ENCODE measurements at places on chromosomes 3 and 15. TPM values are rescaled to one million over a fixed set of nuclear protein-coding genes. Genes with fewer than 3 reads are reported as not detected.

- DNase-seq = no peak
These were observed 30.6 kb upstream of the FAM107A start for GRCh38 chr3:58607816-58608215.

DNA sequence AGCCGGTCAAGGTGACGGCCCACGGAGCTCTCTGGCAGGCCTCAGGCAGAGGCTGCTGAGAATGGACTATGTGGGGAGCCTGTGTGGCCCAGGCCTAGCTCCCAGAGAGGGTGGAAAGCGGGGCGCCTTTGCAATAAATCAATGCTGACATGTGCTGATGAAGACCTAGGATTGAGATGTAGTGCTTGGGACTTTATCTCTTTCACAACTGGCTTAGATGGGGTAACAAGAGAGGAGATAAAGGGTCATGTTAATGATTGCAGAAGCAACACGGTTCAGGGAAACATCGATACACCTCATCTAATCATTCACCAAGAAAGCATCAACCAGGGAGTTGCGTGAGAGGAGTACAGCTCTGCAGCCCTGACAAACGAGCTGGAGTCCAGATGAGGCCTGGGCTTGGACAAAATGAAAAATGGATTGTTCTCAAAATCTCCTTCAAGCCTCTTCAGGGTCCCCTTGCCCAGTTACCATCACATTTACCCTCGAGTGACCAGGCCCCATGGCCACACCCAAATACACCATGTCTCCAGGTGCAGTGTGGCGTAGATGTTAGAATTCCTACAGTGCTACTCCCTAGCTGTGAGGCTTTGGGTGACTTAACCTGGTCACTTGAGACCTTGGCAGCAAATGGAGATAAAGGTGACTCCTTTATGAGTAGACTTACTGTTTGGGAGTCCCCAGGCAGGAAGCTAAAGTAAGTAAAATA is 146.4 kb upstream of the LIPC start:
- no peak for DNase-seq

GRCh38 chr3:99442599-99442998 is 195.8 kb upstream of the COL8A1 start:
- DNase-seq = no peak

DNA sequence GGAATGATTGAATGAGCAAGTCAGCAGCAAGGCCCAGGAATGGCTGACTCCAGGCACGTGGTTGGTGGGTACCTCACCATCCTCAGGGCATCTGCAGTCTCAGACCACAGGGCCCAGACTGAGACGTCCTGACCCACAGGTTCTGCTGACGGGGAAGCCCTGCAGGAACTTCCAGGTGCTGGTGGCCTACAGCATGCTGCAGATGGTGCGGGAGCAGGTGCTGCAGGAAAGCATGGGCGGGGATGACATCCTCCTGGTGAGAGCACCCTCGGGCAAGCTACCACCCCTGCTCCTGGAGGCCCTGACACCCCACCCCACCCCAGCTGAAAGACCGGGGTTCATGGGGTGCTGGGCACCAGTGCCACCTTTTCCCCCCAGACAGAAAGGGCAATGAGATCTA is 14.1 kb downstream of the TBC1D21 start:
- DNase-seq = peak; percentile 10

DNA sequence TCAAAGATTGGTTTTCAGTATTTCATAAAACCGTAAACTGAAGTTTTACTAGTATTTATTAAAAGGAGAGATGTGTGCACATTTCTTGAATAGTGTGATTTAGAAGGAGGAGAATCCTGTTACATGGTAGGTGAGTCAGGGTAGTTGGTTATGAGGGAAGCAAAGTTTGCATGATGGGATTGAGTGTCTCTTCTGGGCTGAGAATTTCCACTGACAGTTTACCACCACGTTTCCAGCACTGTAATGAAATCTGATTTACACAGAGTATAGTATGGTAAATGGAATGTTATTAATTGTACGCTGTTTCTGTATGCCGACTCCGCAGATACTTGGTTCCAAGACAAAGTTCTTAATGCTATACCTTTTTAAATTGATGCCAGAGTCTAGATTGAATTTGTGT is 1.6 kb downstream of the NECTIN3 start:
- DNase-seq = no peak

DNA sequence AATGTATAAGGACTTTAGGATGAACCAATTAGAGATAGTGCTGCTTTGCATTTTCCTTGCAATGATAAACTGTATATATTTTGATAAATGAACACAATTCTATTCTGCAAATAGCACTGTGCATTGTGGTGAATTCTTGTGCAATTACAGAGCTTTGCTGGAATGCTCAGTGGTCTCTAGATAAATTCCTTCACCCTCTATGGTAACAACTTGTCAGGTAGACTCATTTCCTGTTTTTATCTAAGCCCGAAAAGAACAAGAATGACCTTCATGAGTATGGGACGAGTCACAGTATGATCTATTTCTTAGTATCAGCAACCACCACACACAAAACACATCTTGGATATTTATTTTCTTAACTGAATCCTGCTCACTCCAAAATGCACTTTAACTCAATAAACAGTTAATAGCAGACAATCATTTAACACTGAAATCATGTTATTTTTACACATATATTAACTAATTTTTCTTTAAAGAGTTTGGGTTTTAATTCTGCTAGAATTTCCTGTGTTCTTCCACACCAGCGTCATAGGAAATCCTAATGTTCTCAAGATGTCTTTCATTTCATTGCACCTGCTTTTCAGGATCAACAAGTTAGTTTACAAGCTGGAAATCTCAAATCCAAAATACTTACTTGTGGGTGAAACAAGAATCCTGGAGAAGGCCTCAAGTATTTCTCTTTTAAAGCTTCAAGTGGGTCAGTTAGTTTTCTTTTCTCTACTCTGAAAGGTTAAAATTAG is 551.2 kb downstream of the MECOM start:
- DNase-seq = no peak

- DNase-seq = no peak
These were observed 512.3 kb downstream of the ZNF385D start for GRCh38 chr3:21238661-21239060.

- no peak for DNase-seq
These were observed 56.9 kb upstream of the GOLGA6L2 start for GRCh38 chr15:23503980-23504379.

- no peak for DNase-seq
These were observed 169.2 kb downstream of the ROBO1 start for GRCh38 chr3:79598594-79598993.

The CTDSPL gene
- total RNA-seq = 75.5 TPM

The IGSF10 gene
- total RNA-seq = 1.8 TPM

- DNase-seq = no peak
These were observed 640.7 kb downstream of the EDEM1 start for GRCh38 chr3:5828251-5828650.

The PXYLP1 gene
- total RNA-seq = 11.3 TPM

GRCh38 chr3:69987833-69988232 is 11.7 kb upstream of the SAMMSON start:
- DNase-seq = no peak

The OSBPL10 gene
- 19.6 TPM for total RNA-seq

GRCh38 chr3:114231616-114232015 is 5.8 kb downstream of the ZNF80 start:
- DNase-seq = no peak

DNA sequence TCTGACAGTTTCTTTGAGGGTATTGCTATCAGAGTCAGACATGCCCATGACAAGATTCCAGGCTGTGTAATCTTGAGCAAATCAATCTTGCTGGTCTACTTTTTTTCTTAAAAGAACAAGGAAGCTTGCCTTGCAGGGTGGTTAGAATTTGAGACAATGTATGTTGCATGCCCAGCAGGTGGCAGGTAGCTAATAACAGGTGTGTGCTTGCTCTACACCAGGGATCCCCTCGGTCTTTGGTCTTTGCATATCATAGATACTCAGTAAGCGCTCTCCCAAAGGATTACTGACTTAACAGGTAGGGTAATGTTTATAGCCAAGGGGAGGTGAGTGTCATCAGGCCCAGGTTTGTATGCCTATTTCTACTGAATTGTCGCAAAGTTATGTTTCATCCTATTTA is 37.3 kb downstream of the CACNA1D start:
- DNase-seq = no peak

DNA sequence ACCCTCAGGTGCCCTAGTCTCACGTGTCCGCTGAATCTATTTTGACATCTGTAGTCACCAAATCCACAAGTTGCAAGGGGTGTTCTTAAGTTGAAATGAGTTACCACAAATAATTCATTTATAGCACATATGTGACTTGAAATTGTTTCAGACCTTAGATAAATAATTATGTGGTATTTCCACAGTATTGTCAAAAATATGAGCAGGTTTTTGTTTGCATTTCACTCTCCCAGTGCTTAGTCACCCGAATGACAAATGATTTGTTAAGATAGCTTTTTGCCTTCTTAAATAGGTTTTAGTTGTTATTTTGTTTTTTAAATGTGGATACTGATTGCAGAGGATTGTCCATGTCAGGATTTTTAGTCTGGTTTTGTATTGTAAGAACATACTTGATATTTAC is 2.6 kb downstream of the MFSD1 start:
- no peak for DNase-seq

The UQCC5 gene
- total RNA-seq = 11.7 TPM

DNA sequence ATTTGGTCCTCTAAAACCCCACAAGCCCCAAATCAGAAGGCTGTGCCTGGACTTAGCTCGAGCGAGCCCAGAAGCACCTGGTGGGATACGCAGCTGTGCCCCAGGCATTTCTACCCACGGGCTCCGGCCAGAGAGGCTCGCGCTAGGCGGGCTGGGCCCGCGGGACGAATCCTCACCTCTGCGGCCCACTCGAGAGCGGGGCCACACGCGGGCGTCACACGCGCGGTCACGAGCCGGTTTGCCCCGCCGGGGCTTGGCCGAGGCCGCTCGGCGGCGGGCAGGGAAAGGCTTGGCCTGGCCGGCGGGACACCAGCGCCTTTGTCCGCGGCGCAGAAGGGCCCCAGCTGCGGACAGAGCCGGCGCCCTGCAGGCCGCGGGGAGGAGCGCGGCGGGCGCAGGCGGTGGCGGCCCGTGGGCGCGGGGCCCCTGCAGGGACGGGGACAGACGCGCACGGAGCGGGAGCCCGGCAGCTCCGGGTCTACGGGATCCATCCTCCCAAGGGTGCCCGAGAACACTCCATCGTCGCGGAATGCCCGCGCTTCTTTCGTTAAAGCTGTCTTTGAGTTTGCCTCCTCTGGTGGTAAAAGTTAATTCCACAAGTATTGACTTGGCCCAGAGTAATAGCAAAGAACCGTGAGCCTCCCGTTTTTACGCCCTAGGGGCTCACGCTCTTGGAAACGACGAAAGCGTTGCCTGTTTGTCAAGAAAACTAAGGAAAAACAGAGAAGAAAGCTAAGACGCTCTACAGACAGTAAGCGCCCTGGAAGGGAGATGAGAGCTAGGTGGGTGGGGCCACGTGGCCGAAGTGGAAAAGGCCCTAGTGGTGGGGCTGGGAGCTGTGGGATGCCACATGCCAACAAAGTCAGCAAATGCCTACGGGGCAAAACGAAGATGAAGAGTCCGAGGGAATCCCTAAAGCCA is 26.4 kb downstream of the TYRO3 start:
- peak; percentile 56 for DNase-seq

- no peak for DNase-seq
These were observed 1.5 kb downstream of the ZNF639 start for GRCh38 chr3:179324270-179324754.

Data from left colon (tissue), 2 donors.